Germinal center (tissue), 1 donor: ENCODE measurements at places on chromosomes 7 and 10.

DNA sequence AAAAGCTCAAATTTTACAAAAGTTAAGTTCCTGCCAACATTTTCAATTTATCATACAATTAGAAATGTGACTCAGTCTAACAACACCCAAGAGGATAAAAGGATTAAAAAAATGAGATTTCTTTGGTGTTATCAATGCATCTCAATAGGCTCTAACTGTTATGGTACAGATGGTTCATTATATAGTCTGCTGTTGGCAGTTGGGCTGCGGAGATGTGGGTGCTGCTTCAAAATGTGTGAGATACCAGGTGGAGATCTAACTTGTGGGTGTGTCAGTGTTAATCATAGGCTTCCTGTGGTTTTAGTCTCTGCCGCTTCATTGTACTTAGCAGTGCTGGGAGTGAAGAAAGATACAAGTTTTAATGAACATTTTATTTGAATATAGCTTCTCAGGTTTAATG, 231.2 kb downstream of the EXOC4 start:
- DNase-seq = no peak

DNA sequence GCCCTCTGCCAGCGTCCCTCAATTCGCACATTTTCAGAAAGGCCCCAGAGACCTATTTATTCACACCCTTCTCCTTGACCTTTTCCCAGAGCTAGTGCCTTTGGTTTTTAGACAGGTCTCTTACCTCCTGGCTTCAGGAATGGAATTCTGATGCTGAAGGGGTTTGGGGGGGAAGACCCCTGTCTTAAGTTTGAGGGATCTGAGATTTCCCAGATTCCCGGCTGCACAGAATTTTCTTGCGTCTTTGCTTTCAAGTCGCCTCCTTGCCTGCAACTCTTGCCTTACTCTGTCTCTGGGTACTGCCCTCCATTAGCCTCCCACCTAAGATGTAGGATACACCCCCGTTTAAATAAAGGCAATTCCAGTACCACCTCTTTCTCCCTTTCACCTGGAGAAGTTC, 1.9 kb downstream of the GATA3 start:
- no peak for DNase-seq

DNA sequence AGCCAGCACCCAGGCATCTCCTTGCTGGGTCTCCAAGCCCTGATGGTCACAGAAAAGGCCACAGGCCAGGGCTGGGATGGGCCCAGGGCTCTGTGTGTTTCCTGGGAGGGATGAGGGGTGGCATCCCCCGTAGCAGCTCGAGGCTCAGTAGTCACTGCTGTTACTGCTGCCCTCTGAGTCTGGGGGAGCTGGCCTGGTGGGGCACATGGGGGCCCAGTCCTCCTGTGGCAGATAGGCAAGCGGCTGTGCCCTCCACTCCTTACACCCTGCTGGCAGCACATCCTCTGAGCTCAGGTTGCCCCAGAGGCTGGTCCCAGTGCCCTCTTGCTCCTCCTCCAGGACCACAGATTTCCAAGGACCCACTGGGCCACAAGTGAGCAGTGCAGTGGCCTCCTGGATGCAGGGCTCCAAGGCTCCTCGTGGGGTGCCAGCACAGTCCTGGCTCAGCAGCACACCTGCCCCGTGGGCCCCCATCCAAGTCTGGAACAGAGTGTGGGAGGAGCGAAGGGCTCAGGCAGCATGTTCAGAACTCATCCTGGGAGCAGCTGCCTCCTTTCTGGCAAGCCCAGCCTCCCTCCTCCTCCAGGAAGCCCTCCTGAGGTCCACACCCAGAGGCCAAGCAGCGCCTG, 31.5 kb upstream of the TUBB8 start:
- DNase-seq = no peak

GRCh38 chr10:113666682-113667252, 2.9 kb upstream of the NRAP start:
- no peak for DNase-seq

GRCh38 chr10:72784551-72785351, 92.8 kb downstream of the MCU start:
- DNase-seq = no peak
